ENCODE measurements at places on chromosomes 13 and 19.

DNA sequence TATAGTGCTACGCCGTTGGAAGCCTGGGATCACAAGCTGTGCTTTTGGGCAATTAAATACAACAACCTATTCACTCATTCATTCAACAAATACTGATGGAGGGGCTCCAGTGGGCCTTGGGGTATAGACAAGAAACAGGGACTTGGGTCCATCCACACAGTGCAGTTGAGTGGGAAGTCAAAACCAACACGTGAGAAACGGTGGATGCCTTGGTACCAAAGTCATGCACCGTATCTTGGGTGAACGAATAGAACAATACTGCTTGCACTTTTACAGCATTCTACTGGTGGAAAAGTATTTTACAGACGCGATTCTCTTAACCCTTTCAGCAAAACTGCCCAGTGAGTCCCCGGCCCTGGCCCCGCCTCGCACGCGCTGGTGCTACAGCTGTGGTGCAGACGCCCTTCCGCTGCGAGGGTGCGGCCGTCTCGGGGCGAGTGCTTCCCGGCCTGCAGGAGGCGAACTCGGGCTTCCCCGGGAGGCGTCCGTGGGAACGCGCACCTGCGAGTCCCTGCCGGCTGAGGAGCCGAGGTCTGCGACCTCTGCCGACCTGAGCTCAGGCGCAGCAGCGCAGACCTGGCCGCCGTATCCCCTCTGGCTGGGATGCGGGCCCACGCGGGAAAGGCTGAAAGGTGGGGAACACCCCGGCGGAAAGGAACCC, 8.3 kb downstream of the TNFRSF19 start:
- DNase-seq = peak; percentile 85

- peak; percentile 68 for DNase-seq
Observed at GRCh38 chr19:15315101-15315500, 17.2 kb downstream of the BRD4 start.

DNA sequence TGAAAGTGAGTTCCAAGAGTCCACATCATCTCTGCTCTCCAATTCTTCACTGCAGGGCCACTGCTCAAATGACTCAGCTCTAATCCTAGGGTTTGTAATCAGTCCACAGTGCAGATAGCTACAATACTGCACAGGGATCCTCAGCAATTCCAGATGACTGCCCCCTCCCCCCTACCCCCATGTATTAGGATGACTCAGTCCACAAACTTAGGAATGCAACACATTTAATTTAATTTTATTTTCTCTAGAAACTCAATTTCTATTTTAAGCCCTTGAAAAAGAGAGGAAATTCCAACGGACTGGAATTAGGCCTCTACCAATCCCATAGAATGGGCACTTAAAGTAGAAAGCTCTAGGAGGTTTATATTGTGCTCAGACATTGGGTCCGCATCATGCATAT, 173.8 kb upstream of the SOX21 start:
- DNase-seq = no peak

- DNase-seq = no peak
Observed at GRCh38 chr13:79483086-79483706, 2.2 kb downstream of the NDFIP2 start.

DNA sequence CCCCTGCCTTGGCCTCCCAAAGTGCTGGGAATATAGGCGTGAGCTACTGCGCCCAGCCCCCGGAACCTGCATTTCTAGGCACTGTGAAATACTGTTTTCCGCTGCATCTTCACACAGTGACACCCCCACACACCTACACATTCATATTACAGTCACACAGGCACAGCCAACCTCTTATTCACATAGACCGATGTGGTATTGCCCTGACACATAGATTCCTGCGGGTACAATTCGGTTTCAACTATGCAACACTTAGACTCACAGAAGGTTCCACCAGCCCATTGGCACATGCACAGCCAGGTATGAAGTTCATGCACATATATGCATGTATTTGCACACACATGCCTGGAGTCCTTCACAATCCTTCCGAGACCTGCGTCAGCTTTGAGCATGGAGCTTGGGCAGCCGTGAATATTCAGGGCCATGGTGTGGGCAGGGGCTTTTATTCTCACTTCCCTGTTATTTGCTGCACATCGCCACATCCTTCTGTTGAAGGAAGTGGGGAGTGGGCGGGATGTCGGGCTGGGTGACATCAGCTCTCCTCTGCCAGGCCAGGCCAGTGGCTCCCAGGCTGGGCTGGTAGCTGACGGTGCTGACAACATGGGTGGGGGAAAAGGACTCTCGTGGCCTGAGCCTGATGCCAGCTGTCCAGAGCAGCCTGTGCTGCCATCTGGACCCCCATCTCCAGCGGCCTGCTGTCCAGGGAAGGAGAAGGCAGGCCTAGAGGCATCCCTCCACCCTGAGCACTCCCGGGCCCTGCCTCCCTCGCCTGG, 5.4 kb upstream of the CDC37 start:
- no peak for DNase-seq

GRCh38 chr19:19034204-19034624, 811 bp downstream of the ARMC6 start:
- DNase-seq = peak; percentile 91

DNA sequence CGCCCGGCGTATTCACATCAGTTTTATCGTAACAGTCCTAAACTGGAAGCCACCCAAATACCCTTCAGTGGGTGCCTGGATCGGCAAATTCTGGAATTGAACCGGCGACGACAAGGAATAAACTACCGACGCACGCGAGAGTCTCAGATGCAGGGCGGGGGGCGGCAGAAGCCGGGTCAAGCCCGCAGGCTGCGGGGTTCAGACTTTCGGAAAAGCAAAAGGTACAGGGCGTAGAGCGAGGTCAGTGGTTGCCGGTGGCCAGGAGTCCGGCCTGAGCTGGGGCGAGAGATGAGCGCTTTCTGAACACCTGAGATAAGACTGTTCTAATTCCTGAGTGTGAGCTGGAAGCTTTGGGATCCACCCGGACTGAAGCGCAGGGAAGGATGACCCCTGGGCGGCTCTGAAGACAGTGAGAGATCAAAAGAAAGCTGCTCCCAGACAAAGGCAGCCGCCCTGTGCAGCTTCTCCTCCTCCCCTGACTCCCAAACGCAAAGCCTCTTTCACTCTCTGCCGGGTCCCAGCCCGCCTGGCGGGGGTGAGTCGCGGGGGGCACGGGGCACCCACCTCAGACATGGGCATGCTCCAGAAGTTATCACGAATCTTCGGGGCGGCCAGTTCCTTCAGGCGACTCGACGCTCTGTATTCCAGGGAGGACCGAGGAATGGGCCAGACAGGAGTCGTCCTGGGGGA, 26.2 kb upstream of the MIER2 start:
- DNase-seq = no peak

GRCh38 chr19:1680976-1681375, 28.6 kb upstream of the TCF3 start:
- no peak for DNase-seq

DNA sequence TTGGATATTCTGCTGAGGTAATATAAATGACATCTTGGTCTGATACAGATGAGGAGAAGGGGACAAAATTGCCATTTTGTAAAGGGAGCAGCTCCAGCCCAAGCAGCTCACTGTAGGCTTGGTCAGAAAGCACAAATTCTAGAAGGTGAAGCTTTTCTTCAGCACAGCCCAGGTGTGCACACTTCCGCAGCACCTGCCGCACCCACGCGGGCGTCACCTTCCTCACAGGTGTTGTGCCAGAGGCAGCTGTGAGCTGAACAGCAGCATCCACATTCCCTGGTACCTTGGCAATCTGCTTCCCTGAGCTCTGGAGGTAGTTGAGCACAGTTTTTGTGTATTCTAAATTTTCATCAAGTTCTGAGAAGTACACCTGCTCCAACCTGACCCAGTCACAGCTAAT, 79.0 kb downstream of the SACS start:
- DNase-seq = no peak

DNA sequence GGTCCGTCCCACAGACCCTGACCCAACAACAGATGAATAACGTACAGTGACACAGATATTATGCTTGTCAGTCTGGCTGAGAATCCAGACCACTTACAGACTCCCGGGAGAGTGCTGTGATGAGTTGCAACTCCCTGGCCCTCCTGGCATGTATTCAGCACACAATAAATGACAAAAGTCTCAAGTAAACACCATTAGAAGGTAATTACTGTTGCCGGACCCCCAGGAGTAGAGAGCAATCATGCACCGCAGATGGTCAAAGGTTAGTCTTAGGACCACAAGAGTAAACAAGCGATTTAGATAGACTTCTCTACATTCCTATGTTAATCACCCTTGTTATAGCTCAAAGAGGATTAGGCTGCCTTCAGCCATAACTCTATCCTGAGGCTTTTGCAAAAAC, 726.4 kb upstream of the GPC6 start:
- DNase-seq = peak; percentile 92

GRCh38 chr13:43388282-43389034, 365.1 kb downstream of the DNAJC15 start:
- DNase-seq = peak; percentile 81

DNA sequence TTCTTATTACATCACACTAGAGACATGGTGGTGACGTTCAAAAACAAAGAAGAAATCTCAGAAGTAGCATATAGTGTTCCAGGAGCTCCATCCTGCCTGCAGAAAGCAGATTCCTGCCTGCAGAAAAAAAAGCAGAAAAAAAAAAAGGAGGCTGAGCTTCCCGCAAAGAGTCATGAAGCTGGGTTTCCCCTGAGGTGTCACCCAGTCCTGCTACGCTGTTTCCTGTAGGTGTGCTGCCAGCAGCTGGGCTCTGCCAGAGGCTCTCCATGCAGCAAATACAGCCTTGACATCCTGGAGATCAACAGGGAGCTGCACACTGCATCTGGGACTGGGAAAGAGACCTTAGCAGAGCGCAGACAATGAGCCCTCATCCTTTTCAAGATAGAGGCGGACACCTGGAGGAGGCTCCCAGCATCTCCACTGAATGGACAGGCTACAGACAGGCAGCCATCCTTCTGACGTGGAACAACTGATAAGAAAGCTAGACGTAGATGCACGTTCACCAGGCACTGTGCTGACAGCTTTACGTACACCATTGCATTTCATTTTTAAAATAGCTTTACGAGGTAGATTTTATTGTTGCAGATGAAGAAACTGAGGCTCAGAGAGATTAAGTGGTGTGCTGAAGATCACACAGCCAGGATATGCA, 350.9 kb downstream of the FOXO1 start:
- DNase-seq = no peak

GRCh38 chr13:110271313-110271712, 35.6 kb downstream of the COL4A1 start:
- no peak for DNase-seq

DNA sequence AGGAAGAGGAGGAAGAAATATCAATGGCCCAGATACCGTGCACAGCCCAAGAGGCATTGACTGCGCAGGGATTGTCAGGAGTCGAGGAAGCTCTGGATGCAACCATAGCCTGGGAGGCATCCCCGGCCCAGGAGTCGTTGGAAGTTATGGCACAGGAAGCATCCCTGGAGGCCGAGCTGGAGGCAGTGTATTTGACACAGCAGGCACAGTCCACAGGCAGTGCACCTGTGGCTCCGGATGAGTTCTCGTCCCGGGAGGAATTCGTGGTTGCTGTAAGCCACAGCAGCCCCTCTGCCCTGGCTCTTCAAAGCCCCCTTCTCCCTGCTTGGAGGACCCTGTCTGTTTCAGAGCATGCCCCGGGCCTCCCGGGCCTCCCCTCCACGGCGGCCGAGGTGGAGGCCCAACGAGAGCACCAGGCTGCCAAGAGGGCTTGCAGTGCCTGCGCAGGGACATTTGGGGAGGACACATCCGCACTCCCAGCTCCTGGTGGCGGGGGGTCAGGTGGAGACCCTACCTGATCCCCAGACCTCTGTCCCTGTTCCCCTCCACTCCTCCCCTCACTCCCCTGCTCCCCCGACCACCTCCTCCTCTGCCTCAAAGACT, 36.0 kb downstream of the KEAP1 start:
- no peak for DNase-seq

DNA sequence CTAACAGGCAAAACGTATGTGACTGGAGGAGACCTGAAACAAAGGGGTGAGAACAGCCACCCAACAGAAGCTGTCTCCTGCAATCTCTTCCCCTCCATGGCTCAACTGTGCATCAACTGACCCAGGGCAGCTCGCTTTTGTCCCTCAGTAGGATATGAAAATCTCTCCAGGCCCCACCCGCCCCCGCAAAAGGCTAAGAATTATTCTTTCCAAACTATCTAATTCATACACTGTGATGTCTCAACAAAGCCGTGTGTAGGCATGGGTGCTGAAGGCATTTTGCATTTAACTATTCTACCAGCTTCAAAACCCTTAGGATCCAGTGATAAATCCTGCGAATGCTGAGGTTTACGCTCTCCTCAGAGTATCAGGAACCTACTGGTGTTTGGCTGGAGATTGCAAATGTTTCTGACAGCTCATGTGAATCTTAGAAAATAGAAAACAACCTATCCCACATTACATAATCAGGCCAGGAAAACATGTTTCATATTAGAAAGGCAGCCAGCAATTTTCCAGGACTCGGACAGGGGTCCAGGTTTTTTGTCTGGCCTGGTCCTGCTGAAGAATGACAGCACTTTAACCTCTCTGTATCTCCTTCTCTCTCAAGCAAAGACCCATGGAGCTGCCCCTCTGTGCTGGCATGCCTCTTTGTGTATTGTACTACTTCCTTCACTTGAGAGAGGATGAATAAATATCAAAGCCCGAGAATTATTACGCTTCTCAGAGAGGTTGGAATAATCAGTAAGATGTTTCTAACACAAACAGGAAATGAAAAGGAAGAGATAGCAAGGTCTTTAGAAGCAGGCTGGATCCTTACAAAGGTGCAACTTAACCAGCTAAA, 17.3 kb downstream of the DHRS12 start:
- peak; percentile 37 for DNase-seq

- DNase-seq = no peak
Observed at GRCh38 chr19:46082728-46083050, 41.8 kb downstream of the IGFL3 start.

- peak; percentile 53 for DNase-seq
Observed at GRCh38 chr19:49666120-49666444, 349 bp downstream of the BCL2L12 start.

GRCh38 chr19:15328312-15328711, 4.0 kb downstream of the BRD4 start:
- no peak for DNase-seq

- DNase-seq = peak; percentile 78
Observed at GRCh38 chr13:36885901-36886300, 34.1 kb downstream of the SMAD9 start.

DNA sequence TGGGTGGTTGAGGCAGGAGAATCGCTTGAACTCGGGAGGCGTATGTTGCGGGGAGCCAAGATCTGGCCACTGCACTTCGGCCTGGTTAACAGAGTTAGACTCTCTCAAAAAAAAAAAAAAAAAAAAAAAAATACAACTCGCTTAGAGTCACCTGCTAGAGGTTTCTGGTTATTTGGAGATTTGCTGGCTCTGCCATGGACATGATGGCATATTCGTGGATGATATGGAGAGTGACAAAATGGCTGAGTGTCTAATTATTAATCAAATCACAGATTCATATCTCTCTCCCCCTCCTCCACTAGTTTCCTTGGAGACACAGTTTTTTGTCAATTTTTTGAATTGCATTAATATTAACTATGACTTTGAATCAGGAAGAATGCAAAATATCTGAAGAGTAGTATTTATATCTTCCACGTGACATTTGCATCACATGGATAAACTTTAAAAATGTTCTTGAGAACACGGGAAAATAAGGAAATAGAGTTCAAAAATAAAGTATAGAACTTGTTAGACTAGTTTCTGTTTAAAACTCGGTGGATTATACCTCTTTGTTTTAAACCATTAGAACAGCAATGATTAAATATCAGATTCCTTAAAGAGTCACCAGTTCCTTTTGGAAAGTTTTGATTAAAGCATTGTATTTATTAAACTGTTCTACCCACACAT, 47.8 kb downstream of the KLF5 start:
- no peak for DNase-seq
